ENCODE measurements at places on chromosomes 1 and 21.
A peak's percentile ranks its signal among the peaks of the same experiment; 100 is the strongest.

DNA sequence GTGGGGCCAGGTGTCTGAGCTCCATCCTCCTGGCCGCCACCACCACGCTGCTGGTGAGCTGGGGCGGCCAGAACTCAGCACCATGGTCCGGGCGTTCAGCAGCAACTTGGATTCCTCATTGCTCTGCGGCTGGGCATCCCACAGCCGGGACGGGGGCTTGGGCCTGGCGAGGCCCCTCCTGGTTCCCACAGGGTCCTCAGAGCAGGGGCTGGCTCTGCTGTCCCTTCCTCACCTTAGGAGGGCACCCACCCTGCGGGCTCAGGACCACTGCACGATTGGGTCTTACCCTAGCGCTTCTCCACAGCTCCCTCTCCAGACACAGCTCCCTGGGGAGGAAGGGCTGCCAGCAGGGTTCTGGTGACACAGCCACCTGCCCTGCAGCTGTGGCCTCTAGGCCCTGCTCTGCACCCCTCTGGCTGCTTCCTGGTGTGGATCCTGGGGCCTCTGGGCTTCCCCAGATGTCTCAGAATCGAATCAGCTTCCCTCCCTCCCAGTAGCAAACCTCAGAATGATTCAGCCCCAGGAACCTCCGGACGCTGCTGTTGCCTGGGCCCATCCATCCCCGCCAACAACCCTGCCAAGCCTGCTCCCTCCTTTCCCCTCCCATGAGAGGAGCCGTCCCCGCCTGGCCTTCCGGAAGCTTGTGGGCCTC is 25.0 kb downstream of the CRYAA start:
- peak; percentile 89 for DNase-seq

GRCh38 chr1:91406773-91407389 is 2.2 kb upstream of the HFM1 start:
- no peak for DNase-seq

- DNase-seq: no peak
Measured at GRCh38 chr21:32543975-32544374, 41.3 kb downstream of the TCP10L start.

DNA sequence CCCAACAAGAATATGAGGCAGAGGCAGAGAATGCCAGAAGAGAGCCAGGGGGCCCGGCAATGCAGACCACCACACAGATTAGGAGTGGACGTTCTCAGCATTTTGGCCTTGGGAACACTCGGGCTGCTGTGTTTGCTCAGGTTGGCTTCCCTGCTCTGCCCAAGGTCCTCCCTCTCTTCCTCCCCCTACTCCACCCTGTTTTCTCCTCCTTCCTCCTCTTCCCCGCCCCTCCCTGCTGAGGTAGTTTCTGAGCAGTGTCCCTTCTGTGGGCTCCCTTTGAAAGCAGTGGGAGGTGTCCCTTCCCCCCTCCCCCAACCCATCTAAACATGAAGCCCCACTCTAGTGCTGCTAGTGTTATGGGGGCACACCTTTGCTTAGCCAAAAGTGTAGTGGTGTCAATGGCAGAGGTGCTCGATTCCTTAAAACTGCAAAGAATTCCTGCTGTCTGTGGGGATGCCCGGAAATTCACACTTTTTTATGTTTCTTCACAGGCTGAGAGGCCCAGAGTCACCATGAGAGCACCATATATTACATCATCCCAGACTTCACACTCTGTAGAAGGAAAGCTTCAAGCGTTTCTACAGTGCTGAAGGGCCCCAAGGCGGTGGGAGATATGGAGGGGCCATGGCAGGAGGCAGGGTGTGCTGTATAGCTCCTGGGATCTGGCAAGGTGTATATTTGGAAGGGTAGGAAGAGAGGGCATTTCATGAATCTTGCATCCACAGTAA is at the start of gene HHIPL2:
HHIPL2 (minus strand) TSS at position 161 of the 728 bp plus-strand sequence; CDS start at position 101, 60 bp downstream.
- DNase-seq: no peak

GRCh38 chr1:8055973-8056372 is 29.9 kb upstream of the ERRFI1 start:
- DNase-seq: peak; percentile 87

GRCh38 chr1:45317166-45317565 is 9.5 kb upstream of the HPDL start:
- no peak for DNase-seq

DNA sequence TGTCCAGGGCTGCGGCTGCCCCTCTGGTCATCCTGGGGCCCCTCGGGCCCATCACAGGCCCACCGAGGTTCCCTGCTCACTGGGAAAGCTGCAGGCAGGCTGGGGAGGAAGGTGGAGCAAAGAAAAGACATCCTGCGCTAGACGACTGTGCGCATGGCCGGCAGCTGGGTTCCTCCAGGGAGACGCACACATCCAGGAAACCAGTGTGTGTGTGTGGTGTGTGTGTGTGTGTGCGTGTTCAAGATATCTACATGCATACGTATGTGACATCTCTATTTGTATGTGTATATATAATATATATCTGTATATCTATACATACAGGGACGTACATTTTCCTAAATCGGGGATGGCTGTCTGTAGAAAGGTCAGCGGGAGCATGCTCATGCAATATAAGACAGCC is 63.7 kb downstream of the ACOT7 start:
- no peak for DNase-seq

GRCh38 chr1:171438441-171438840 is 46.9 kb upstream of the PRRC2C start:
- peak; percentile 66 for DNase-seq

- peak; percentile 85 for DNase-seq
Measured at GRCh38 chr1:59026472-59026948, 242.7 kb upstream of the JUN start.

DNA sequence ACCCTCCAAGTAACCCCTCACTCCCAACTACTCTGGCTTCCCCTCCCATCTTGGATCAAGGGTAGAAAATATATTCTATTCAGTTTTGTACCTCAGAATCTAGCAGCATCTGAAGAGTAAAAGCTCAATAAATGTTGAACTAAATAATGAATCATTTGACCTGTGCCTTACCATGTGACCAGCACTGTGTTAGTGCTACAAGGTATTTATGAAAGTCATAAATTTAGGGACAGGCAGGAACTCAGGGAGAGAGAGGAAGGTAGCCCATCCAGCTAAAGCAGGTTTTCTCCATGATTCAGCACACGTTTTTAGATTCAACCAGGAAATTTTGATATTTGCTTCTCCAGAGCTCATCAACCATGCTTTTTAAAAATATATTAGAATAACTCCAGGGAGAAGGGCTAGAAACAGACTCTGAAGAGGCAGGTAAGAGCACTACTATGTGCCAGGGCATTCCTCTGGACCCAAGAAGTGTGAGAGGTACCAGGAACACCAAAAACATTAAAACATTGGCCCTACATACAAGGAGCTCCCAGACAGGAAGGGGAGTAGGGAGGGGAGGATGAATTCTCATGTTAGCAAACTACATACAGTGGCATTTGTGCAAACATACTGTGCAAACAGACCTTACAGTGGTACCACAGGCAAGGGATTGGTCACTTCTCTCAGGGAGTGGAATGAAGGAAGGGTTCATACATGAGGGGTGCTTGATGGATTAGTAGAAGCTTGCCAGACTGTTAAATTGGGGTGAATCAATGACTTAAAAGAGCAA is 64.3 kb downstream of the FYB2 start:
- no peak for DNase-seq

- DNase-seq: no peak
Measured at GRCh38 chr1:58324558-58324957, 222.0 kb downstream of the OMA1 start.

- DNase-seq: peak; percentile 76
Measured at GRCh38 chr1:203504400-203505250, 10.7 kb downstream of the OPTC start.

DNA sequence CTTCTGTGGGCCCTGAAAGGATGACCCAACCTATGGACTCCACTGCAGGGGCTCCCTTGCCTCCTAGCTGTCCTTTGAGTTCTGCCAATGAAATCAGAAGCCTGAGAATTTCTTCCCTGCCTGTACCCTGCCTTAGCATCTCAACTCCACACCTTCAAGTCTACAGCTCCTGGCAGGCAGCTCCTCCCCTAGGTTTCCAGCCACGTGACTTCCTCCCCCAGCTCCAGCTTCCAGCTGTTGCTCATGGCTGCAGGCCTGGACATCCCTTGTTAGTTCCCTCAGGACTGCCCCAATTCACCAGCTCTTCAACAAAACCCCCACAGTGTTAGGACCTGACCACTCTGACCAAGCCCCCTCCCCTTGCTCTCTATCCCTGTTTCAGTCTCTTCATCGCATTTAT is 2.4 kb downstream of the RCAN1 start:
- DNase-seq: no peak

GRCh38 chr1:21510885-21511578 is 1.8 kb downstream of the ALPL start:
- no peak for DNase-seq

- DNase-seq: peak; percentile 88
Measured at GRCh38 chr21:45555557-45556301, 13.5 kb upstream of the SLC19A1 start.

DNA sequence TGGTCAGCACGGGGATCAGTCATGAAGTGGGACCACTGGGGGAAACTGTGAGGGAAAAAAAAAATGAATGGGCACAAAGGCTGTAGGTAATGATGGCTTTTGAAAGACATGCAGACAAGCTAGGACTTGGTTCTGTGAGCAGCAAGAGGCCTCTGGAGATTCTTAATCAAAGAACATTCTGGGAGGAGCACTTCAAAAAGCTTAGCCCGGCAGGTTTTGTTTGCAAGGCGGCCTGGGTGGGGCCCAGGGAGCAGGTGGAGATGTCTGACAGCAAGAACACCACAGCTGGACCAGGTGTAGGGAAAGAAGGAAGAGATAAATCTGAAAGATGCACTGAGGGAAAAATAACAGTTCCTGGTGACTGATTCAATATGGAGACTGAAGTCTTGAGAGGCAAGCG is 6.0 kb downstream of the TEX35 start:
- DNase-seq: no peak

GRCh38 chr1:110502402-110503151 is 16.4 kb downstream of the KCNA10 start:
- no peak for DNase-seq

DNA sequence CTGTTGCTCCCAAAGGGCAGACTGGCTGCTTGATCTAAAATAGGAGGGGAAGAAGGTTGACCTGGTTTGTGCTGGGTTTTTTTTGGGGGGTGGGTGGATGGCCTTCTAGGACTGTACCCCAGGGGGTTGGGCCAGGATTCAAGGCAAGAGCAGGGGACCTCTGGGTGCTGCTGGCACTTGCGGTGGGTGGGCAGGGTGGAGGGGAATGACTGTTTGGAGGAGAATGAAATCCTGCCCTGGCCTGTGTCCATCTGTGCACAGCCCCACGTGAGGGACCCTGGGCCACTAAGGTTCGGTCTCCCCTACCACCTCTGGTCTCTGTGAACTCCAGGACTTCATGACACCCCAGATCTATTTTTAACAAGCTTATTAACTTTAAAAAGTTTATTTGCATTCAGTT is 414.2 kb downstream of the PTPRU start:
- DNase-seq: no peak

- no peak for DNase-seq
Measured at GRCh38 chr1:109427171-109427467, 871 bp upstream of the PSMA5 start.

DNA sequence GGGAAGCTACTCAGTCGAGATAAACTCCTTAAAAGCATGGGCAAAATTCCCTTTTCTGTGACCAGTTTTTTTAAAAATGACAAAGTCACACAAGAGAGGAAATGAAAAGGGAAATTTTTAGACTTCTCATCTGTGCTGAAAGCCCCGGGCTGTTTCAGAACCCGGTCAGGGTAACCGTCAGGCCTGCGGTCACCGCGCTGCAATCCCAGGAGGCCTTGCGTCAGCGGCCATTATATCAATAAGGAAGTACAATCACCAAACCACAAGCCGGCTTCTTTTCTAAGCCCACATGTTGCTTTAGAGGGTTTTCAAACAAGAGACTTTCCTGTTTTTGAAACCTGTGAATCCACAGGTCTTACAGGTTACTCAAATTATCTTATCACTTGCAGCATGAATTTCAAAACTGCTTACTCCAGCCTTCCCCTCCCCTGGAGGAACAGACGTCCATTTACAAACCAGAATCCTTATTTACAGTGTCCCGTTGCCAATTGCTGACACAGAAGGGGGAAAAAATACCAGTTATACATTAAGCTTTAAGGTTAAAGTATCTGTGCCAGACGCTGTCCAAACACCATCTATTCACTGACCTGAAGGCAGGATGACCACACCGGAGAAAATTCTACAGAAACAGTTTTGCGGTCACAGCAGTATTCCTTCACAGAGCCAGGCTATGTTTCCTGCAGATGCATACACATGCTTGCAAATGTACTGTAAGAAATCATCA is 165.3 kb downstream of the TOMM20 start:
- DNase-seq: peak; percentile 95

DNA sequence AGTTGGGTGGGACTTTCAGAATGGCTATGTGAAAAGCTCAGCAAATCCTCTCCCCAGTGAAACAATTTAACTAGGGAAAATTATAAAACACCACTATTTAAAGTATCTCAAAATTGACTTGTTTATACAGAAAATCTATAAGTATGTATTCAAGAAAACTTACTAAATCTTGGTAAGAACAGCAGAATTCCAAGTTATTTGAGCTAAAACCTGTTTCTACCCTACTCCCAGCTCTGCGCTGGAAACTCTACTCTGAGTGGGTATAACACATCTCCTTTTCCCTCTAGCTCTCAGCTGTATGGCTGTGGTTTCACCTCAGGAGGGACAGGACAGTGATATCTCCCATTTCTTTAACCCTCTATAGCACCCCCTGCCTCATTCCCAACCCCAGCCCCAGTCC is 295.2 kb upstream of the POGK start:
- DNase-seq: no peak

DNA sequence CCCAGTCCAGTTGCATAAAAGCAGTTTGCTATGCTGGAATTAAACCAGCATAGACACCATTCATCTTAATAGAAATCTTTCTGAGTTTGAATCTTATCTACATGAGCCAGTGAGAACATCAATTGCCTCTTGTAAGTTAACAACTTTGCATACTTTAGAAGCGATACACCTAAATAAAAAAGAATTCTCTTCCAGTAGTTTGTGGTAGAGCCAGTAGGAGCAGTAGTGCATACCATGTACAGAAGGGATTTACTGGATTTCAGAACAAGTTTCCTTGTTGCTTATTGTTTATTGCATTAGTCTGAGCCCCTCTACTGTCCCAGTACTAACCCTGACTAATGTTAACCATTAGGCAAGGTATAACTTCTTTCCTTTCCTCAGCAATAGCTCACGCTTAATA is 313.1 kb downstream of the TGFB2 start:
- DNase-seq: no peak

DNA sequence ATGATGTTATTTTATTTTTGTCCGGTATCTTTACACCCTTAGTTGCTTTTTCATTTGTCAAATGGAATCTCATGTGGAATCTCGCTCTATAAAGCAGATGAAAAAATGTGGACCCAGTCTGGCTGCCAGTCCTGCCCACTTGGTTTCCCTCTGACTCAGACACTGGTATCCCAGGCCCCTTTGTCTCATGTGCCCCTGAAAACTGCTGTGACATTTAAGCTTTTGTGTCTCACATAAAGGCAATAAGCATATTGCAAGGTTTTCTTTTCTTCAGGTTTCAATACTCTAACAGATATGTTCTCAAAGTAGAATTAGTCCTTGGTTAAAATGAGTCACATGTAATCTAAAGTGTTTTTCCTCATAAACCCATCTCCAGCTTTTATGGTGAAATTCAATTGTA is 183.3 kb downstream of the ST6GALNAC3 start:
- DNase-seq: no peak

Data from mesenchymal stem cell (in vitro differentiated cells and primary cell).